ENCODE measurements at places on chromosomes 6 and 20.

DNA sequence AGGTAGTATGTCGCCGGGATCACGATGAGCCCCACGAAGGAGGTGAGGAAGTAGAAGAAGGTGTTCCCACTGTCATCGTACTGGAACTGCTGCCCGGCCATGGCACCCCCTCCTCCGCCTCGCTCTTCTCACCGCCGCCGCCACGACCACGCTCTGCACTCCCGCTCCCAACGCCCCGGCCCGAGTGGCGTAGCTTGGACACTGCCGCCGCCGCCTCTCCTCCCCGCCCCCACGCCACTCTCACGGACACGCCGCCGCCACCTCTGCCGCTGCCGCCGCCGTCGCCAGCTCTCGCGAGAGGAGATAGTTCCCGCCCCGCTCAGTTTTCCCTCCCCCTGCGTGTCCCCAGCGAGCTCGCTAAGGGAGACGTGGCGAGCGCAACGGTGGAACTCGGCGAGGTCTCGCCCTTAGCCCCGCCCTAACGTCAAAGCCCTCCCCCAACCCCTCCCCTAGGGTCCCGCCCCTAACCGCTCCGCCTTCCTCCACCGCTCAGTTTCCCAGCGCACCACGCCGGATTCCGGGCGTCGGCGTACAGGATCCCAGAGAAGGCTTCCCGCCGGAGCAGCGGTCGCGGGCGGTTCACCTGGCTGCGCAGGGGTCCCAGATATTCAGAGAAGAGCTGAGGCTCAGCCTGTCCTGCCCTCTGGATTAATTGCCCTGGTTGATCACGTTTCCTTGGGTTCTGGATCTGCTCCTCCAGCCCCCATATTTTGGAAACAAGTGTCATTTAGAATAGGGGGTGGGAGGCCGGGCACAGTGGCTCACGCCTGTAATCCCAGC lies at the start of gene SEC63:
SEC63 (minus strand) TSS at position 300 of the 780 bp plus-strand sequence; CDS start at position 101, 199 bp downstream.
- peak; percentile 94 for DNase-seq

DNA sequence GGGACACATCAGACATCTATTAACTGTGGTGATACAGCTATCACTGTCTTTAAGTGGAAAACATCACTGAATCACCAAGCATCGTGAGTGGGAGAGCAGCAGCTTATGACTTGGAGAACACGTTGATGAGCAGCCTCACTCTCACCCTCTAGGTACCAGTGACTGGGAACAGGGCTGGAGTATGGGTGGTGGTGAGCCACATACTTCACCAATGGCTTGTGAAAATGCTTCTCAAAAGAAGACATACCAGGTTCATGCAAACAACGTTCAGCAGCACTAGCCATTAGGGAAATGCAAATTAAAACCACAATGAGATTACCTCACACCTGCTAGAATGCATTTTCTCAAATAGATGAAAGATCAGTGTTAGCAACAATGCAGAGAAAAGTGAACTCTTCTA lies 25.3 kb downstream of the SNX5 start:
- peak; percentile 37 for DNase-seq

DNA sequence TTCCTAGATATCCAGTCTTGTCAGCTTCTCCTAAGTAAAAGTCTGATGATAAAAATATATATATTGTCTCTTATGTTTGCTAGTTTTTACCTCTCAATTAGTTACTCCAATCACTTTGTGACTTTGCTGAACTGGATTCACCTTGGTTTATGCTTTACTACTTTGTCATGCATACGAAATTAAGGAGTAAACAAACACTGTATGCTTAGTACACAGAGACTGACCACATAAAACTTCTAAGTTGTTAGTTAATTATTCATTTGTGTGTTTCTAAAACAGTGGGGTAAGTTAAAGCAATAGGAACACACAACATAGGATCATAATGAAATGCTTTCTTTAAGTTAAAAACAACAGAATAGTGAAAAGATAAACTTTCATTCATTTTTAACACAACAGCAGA lies 877.3 kb upstream of the MAP3K7 start:
- DNase-seq: no peak

- DNase-seq: no peak
These were observed 269.9 kb upstream of the AGPAT4 start for GRCh38 chr6:161543684-161544309.

DNA sequence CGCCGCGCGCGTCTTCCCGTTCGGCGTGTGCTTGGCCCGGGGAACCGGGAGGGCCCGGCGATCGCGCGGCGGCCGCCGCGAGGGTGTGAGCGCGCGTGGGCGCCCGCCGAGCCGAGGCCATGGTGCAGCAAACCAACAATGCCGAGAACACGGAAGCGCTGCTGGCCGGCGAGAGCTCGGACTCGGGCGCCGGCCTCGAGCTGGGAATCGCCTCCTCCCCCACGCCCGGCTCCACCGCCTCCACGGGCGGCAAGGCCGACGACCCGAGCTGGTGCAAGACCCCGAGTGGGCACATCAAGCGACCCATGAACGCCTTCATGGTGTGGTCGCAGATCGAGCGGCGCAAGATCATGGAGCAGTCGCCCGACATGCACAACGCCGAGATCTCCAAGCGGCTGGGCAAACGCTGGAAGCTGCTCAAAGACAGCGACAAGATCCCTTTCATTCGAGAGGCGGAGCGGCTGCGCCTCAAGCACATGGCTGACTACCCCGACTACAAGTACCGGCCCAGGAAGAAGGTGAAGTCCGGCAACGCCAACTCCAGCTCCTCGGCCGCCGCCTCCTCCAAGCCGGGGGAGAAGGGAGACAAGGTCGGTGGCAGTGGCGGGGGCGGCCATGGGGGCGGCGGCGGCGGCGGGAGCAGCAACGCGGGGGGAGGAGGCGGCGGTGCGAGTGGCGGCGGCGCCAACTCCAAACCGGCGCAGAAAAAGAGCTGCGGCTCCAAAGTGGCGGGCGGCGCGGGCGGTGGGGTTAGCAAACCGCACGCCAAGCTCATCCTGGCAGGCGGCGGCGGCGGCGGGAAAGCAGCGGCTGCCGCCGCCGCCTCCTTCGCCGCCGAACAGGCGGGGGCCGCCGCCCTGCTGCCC lies 1.1 kb downstream of the SOX4 start:
- peak; percentile 52 for DNase-seq

- no peak for DNase-seq
These were observed 65.0 kb upstream of the MOCS1 start for GRCh38 chr6:39999006-39999867.

GRCh38 chr6:37170273-37171200 lies 585 bp downstream of the PIM1 start:
- peak; percentile 49 for DNase-seq

- DNase-seq: no peak
These were observed 21.7 kb downstream of the TMC2 start for GRCh38 chr20:2557873-2558580.

GRCh38 chr6:92753956-92754355 lies 665.4 kb downstream of the EPHA7 start:
- DNase-seq: no peak

DNA sequence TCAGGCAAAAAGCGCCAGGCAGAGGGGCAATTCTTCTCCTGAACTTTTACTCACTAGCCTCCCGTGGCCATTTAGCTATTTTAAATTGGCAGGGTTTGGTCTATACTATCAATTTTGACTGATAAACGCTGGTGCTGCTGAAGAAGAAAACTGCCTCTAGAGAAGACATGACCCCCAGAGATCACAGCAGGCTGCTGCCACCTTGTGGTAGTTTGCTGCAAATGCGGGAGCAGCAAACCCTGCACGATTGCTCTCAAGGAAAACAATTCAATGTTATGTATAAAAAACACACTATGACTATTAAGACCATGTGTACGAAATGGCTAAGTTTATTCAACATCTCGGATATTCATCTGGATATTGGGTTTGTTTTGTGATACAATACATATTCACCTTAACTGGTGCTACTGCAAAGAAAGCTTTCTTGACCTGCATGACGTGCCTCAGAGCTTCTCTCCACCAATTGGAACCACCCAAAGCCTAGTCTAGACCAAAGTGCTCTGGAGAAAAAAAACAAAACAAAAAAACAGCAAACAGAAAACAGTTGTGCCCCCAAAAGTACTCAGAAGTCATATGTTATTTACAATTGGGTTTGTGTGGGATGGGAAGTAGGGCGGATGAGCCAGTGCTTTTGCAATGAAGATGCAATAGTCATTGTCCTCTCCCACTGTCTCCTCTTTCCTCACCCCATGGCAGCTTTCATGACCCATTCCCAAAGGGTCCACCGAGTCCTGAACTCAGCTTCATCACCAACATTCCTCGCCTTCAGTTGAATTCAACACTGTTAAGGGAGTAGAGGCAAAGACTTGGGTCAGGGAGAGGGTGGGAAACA lies 19.6 kb upstream of the IL17F start:
- peak; percentile 45 for DNase-seq

- DNase-seq: peak; percentile 63
These were observed 297.9 kb downstream of the UTRN start for GRCh38 chr6:144582939-144583613.

GRCh38 chr20:33673410-33674293 lies 576 bp downstream of the NECAB3 start:
- no peak for DNase-seq

- DNase-seq: no peak
These were observed 13.1 kb upstream of the BCAS1 start for GRCh38 chr20:54083459-54083858.

GRCh38 chr6:15363523-15364400 lies 117.9 kb downstream of the JARID2 start:
- DNase-seq: peak; percentile 48

- DNase-seq: no peak
These were observed 23.8 kb upstream of the AKAP12 start for GRCh38 chr6:151215999-151216398.

DNA sequence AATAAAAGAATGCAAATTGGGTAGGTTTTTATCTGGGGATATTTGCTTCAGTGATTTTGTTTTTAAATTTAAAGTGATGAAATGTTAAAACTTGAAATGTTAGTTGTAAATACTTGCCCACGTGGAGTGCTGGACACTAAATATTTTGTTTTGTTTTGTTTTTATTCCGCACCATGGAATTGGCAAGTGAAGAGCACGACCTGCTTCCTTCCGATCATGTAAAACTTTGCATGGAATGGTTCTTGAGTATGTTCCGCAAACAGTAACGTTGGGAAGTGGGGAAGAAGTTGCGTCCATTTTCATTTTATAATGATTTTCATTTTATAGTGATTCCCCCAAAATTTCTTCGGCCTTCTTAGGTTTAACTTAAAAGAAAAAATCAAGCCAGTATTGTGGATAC lies 765 bp downstream of the IRAK1BP1 start:
- no peak for DNase-seq

DNA sequence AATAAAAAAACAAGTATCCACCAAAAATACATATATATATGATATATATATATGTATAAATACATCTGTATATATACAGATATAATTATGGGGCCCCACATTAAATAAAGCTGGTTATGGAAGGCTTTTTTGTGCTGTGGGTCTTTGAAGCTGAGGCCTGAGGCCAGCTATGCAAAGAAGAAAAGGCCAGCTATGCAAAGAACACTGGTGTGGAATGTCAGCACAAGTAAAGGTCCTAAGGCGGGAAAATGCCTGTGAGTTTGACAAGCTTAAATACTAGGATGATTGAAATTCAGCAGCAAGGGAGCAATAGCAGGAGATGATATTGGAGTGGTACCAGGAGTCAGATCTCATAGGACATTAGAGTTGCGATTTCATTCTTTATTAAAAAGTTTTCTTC lies 25.2 kb downstream of the ADGRF1 start:
- no peak for DNase-seq

GRCh38 chr20:51541189-51542032 lies 1.1 kb downstream of the NFATC2 start:
- peak; percentile 77 for DNase-seq

GRCh38 chr6:30884521-30885480 lies 482 bp downstream of the DDR1 start:
- peak; percentile 54 for DNase-seq

DNA sequence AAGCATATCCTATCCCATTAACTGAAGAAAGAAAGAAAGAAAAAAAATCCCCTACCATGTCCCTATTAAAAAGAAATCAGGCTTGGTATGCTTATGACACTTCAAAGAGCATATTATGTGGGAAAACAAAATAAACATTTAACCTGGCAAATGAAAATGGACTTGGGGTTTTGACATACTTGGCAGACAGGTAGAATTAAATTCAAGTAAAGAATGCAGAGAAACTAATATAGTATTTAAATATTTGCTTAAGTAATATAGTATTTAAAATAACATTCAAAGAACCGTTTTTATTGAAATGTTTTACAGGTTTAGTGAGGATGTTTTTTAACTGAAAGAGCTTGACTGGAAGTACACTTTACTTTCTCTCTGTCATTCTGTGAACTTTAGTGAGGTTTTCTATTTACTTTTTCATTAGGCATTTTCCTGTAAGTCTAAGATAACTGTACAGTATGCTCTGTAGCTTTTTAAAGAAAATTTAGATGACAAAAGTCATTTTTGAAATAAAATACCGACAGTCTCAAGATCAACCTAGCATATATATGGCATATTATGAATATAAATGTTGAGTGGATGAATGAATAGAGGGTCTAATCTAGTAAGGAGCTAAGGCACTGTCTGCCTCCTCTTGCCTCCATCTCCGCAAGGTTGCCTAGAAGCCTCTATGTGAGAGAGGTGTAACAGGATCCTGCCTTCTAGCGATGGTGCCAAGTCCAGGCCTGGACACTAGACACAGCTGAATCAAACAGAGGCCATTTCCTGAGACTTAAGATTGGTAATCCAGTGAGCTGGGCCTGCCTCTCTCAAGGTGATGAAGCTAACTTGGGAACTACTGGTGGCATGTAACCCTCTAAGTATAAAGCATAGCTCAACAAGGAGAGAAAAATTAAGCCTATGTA lies 344.4 kb upstream of the RUNX2 start:
- no peak for DNase-seq

DNA sequence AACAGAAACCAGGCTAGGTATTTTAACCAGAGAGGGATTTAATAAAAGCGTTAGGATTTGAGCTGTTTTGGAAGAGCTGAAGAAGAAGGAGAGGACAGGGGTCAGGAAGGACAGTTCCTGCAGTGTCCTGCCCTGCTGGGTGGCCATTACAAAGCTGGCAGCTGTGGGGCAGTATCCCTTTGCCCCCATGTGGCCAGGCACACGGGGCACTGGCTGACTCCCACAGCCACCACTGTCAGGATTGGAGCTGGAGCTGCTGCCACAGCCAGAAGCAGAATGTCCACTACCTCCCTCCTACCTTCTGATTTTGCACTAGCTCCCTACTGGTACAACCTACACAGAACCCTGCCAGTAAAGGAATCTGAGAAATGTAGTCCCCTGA lies 46.5 kb downstream of the SLC22A3 start:
- no peak for DNase-seq

DNA sequence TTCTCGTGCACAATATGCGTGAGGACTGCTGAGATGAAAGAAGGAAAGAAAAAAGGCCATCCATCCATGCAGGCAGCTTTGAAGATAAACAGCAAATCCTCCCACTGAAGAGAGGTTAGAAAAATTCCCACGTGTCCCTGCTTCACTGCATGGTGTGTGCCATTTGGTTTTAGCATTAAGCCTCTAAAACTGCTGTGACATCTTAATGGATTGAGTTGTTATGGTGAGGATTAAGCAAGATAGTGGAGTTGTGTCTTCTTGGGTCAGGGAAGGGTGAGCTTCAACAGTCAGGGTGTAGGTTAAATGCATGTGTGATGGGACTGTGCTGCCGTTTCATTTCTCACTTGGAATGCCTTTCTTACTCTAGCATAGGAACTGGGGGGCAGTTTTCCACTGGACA lies 50.5 kb downstream of the ZNF831 start:
- DNase-seq: no peak

Measured in naive B cell (primary cell).